Fibroblast of skin of back (primary cell): ENCODE measurements at places on chromosomes 6 and 20.

- DNase-seq, result no peak
Observed at GRCh38 chr20:34311118-34312023, 8.2 kb upstream of the AHCY start.

DNA sequence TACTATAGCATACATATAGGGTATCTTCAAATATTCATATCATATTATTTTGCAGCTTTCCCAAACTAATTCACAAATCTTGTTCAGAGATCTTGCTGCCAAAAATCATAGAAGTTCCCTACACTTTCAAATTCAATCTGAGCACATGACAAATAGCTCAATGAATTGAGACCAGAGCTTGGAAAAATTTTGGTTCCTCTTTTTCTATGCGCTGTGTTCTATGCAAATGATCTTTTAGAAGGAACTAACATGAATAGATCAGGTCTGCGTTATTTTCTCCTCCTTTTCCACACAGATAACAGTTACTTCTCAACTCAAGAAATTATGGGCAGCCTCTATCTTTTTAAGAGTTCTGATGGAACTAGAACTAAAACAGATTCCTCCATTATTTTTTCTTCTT, 316.3 kb downstream of the ARHGAP18 start:
- no peak for DNase-seq

DNA sequence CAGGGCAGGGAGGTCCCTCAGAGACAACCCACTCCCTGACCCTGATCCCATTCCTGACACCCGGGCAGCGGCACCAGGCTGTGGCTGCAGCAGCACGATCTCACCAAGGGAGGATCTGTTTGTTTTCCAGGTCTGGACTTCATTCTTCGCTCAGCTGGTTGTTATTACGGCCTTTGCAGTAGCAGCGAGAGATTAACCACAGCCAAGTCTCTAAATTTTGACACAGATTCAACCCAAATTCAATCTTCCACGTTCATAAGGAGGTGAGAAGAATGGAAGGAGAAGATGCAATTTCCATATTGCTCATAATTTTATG, 91.1 kb upstream of the THBS2 start:
- no peak for DNase-seq

DNA sequence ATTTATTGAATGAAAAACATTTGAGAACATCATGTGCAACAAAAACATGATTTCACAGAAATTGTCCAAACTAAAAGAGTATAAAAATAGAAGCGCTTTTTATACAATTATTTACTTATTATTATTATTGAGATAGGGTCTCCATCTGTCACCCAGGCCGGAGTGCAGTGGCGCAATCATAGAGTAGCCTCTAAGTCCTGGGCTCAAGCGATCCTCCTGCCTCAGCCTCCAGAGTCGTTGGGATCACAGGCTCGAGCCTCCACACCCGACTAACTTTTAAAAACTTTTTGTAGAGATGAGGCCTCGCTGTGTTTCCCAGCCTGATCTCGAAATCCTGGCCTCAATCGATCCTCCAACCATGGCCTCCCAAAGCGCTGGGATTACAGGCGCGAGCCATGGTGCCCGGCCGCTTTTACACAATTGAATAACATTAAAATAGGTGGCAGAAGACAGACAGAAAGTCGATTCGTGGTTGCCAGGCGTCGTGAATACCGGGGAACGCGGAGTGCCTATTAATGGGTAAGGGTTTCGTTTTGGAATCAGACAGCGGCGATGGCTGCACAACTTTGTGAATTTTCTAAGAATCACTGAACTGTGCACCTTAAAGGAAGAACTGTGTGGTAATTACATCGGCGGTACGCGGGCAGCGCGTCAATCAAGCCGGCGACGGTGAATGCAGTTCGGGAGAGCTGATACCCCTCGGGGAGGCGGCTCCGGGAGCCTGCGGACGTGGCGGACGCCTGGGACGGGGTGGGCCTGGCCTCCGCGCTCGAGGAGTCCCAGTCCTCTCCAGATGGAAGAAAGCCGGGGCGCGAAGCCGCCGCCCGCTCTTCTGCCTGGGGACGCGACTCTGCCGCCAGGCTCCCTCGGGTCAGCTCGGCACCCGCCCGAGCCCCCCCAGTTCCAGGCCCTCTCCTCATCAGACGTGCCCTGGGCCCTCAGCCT, 807 bp downstream of the TBC1D20 start:
- DNase-seq, result peak; percentile 64

DNA sequence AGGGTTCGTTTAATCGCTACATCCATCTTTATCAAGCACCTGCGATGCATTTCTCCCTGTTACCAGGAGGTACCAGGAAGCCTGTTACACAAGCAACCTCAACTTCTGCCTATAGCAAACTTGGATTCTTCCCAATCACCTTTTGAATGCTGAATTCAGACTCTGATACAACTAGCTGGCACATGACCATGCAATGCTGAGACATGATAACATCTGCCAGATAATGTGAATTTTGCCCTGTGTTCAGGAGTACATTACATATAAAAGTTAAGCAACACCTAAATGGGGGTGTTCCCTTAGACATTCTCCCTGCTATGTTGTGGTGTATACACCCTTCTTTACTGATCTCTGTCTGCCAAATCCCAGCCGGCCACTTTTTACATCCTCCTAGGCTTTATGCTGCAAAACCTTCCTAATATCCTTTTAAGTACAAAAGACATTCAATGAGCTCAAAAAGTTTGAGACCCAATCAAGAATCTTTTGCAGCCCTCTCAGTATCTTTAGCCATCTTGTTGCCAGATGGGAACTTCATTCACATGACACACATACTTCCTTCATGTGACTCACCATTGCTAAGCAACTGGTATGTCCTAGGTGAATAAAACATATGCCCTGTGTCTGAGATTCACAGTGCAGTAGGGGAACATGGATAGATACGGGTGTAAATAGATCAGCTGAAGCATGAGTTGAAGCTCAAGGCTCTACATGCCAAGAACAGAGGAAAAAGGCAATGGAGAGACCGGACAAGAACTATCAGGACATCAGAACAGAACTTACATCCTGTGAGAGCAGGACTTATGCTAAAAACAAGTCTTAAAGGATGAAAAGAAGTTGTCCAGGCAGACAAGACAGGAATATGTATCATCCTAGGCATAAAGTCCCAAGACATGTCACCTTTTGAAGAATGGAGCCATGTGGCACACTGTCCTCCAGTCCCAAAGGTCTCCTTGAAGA, 84.3 kb downstream of the ZHX3 start:
- DNase-seq, result peak; percentile 88
